Stimulated activated CD4-positive, alpha-beta T cell treated with anti-CD3 and anti-CD28 coated beads, TNF-alpha, amount 100 ng/mL, for 48 hours (primary cell): ENCODE measurements at places on chromosomes 2 and 18.

DNA sequence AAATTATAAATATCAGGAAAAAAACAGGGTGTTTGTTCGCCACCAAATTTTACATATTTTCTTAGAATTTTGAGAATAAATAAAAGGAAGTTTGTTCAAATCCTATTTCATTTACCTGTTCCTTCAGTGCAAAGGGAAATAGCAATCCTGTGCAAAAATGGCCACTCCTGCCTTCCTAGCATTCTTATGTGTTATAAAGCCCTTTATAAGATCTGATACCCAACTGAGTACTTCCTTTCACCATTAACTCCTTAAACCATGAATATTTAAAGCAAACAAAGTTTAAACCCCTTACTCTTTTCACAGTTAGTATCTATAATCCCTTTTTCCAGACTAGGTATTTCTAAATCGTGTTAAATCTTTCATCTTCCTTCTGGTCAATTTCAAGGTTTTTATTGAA is 427.8 kb downstream of the NR4A2 start:
- DNase-seq, result no peak

- no peak for DNase-seq
These were observed 19.6 kb upstream of the ALLC start for GRCh38 chr2:3638456-3638810.

DNA sequence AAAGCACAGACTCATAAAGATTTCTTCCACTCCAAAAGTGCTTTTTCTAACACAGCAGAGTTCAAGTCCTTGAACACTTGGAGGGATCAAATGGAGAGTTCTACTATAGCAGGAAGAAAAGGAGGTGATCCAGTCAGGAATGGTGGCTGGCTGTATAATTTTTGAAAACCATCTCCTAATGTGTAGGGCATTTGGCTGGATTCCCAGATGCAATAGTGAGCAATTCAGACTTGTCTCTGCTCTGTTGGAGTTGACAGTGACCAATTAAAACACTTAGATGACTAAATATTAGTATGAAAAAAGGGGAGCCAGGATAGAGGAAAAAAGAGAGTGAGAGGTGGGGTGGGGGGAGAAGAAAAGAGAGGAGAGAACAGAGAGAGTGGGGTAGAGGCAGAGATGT is 5.3 kb upstream of the G6PC2 start:
- no peak for DNase-seq

- DNase-seq, result no peak
These were observed 7.2 kb downstream of the RPIA start for GRCh38 chr2:88698498-88699233.

DNA sequence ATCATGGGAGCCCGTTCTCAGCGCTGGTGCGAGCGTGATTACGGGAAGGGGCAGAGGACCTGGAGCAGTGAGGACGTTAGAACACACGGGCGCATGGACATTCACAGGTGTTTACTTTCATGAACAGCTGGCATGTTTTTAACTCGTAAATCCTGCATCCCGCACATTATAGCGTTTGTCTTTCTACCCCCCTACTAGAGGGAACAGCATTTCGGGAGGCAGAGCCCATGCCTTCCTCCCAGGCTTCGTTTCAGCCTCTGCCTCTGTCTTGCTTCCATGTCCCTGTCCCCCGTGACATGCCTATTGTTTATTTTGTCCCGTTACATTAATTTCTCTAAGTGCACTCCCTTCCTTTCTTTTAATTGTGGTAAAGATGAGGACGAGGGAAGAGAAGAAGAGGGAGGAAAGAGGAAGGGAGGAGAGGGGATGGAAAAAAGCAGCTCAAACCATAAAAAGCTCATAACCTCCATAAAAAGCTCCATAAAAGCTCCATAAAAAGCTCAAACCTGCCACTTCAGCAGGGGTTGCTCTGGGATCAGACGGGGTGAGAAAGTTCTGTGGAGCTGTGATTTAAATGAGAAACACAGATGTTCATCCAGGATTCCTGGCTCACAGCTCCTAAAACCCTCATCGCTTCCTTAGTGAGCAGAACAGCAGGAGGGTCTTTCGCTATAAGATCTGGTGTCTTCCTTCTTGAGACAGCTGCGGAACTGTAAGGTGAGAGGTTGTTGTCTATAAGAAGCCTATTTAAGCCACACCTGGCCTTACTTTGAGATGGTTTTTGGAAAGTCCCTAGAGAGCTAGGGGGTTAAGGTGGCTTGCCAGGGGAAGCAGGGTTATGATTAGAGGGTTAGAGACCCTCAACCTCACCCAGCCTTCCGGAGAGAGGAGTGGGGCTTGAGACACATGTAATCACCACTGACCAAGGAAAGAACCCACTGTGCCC is 66.6 kb upstream of the SNTG2 start:
- no peak for DNase-seq

DNA sequence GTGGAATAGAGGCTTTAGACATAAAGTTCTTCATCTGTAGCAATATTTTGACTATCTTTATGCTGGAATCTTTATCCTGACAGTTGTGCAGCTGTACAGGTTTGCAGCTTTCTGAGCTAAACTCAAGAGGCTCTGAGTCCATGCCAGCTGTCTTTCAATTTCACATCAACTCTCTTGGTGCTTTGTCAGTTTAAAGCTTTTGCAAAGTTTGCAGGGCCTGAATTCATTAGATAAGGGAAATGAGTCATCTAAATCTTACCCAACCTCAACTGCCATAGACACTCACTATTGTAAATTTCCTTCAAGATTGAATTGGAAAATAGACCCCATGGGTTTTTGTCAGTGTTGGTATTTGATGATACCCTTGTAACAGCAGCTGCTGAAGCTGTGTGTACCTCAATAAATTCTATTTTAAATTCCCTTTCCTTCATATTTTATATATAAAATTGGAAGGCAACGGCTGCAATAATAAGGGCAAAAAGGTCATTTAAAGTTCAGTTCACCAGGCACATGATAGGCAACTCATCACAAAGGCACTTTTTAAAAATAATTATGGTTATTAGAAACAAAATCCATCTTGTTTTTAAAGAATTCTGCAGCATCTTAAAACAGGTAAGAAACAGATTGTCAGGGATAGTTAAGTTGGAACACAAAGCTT is 169.9 kb upstream of the SLC39A10 start:
- no peak for DNase-seq

DNA sequence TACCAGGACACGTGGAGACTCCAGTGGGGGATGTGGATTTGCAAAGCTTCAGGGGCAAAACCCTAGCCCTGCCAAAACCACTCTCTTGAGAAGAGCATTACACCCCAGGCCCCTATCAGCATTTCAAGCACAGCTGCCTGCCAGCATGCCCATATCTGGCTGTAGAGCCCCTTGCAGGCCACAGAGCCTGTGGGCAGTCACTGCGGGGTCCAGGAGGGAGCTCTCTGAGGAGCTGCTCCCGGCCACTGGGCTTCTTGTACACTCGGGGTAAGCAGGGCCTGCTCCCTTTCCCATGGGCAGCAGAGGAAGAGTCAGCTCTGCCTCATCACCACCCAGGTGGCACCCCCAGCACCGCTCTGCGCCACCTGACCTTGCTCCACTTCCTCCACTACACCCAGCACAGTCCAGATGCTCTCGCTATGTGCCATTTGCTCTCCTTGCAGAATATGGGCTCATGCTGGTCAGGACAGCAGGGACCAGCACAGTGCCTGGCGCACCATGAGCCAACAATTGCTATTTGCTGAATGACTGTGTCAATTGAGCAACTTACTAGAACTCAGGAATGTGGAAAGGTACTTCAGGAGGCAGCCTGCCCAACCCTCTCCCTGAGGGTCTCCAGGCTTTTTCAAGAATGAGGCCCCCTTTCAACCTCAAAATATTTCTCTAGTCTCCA is 7.4 kb downstream of the CHST10 start:
- no peak for DNase-seq

DNA sequence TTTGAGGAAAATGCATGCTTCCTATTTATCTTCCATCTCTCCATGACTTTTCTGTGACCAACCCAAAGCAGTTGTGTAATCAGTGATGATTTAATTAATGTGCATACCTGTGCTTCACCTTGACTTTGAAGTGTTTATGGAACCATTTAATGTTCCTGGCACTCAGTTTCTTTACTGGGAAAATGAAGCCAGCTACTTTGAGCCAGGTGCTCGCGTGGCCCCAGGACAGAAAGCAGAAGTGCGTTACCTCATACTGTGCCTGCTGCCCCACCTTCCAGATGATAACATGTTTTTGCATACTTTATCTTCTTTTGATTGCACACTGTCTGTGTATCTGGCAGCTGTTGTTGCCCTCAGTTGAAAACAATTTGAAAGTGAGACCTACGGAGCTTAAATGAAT is 61.3 kb downstream of the PMAIP1 start:
- DNase-seq, result no peak

DNA sequence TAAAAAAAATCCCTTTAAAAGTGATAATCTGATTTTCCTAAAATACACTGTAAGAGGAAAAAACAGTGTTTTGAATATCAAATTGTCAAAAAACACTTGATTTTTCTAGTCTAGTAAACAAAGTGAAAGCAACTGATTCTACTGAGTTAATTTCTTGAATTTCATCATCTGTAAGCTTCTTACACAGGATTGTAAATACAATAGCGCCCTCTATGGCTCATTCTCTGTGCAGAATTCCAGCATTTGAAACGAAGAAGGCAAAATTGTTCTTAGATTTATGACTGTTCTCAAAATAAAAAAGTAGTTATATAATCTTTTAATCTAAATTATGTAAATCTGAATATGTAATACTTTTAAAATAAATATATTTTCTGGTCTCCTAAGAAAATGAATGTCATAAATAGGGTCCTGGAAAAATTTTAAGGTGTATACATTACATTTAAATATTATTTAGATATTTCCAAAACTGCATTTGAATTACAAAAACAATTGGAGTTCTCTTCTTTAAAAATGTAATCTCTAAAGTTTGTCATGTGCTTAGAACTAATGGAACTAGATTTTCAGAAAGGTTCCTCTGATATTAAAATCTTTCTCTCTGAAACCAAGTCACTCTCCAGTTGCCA is 176.9 kb upstream of the MC4R start:
- peak; percentile 2 for DNase-seq

DNA sequence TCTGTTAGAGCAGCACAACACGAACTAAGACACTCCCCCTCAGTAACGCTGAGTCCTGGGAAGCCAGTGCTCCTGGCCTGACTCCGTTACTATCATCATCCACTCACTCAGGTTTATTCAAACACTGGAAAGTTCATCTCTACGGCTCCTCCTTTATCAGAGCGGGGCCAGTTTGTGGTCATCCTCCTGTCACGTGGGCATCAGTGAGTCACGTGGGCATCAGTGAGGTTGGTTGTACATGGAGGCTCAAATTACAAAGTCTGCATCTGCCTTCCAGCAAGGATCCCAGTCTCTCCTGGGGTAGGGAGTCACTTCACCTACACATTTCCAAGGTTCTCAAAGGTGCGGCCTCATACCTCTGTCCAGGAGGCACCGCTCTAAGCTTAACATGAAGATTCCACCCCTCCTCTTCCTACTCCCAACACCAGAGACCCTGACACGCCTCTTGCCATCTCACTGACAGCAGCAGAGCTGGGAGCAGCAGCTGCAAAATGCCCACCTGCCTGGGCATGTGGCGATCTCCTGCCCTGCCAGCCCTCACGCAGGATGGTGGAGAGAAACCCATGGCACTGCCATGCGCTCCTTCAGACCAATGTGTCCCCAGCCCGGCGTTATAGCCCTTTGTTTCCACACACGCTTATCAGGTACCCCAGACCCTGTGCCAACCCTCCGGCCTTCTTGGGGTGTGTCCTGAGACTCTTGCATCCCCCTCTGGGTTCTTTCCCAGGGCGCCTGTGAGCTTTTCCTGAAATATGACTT is 99.2 kb upstream of the PTPRM start:
- no peak for DNase-seq

- DNase-seq, result no peak
These were observed 36.6 kb downstream of the TMEM177 start for GRCh38 chr2:119715409-119716283.

DNA sequence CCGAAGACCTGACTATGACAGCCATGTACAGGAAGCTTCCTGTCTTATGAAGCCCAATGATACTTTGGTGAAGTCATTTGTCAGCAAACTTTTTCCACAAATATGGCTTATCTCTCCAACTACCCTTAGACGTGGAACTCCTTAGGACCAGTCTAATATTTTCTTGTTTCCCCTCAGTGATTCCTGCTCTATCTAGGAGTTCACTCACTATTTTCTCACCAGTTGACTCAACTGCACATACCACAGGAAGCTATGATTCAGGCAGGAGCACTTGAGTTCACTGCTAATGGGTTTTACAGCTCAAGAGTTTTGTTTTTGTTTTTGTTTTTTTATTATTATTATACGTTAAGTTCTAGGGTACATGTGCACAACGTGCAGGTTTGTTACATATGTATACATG is 109.3 kb downstream of the ANTXR1 start:
- no peak for DNase-seq
